Activated CD4-positive, alpha-beta T cell treated with anti-CD3 and anti-CD28 coated beads for 24 hours (primary cell): ENCODE measurements at places on chromosomes 13 and 19.

GRCh38 chr19:36152352-36153091, at the start of gene COX7A1:
Gene COX7A1, minus strand, starts transcription at chr19:36152447. Its CDS starts 40 bp downstream, at chr19:36152407.
- no peak for DNase-seq

DNA sequence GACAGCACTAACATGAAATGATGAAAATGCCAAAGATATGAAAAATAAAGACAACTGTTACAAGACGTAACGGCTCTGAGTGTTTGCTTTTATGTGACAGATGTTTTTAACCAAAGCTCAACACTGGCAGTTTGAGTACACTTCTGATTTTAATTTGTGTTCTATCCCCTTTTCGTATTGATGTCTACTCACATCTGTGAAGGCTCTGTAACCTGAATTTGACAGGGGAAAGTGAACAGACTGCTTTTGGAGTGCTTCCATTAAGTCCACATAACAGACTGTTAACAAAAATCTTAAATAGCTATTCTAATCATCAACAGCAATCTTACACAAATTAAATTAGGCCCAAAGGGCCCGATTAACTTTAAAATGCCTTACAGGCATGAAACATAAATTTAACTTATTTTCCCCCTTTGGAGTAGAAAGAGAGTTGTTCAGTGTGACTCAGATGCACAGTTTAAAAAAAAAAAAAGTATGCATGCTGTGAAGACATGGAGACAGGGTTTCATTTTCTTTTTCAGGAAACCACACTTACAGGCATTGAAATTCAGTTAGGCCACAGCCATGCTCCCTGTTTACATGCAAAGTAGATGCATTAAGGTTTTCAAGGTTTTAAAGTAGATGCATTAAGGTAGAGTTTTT, 16.3 kb upstream of the RNASEH2B start:
- no peak for DNase-seq

DNA sequence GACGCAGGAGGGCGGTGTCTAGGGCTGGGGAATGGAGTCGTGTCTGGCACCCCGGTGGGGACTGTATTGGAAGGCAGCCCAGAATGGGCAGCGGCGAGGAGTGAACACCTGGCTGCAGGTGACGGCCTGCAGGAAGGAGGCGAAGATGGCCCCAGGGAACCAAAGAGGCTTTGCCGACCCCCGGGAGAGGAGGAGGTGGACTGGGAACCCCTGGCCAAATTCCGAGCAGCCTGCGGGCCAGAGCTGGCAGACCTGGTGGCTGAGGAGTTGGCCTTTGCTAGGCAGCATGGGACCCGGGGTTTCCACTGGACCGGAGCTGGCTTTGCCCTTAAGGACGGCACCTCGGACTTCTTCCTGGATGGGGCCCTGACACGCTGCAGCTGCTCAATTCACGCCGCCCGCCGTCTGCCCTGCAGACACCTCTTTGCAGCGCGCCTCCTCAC, 25.9 kb downstream of the ZSWIM9 start:
- no peak for DNase-seq

DNA sequence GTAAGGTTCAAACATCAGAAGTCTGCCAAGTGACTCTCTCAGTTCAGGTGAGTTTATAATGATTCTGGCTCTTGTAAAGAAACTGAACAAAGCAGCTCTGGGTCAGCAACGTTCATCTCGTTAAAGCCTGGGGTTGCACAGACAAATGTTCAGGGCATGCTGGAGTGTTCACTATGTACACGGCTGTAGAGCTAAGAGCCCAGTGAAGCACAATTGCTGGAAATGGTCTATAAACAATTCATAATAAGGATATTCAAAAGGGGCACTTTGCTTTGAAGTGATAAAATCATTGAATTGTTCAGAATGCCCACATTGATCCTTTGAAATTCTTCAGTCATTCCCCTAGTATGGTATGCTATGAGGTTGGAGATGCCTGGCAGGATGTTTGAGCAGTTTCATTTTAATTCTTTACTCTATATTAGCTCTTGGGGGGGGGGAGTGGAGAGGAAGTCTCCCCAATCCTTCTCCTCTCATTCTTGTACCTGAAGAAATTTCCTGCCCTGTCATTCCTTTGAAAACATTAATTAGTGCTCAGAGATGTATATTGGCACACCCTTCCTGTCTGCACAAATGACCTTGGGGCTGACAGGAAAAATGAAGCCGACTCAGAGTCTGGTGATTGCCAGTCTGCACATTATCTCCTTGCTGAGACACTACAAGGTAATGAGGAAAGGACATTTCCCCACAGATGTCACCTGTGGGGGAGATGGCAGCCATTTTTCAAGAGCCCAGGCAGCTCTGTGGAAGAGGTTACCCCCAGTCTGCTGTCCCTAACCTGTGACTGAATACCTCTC, 145.5 kb downstream of the DLEU7 start:
- no peak for DNase-seq

- DNase-seq, result no peak
Observed at GRCh38 chr19:1235625-1236538, 1.9 kb downstream of the CBARP start.

DNA sequence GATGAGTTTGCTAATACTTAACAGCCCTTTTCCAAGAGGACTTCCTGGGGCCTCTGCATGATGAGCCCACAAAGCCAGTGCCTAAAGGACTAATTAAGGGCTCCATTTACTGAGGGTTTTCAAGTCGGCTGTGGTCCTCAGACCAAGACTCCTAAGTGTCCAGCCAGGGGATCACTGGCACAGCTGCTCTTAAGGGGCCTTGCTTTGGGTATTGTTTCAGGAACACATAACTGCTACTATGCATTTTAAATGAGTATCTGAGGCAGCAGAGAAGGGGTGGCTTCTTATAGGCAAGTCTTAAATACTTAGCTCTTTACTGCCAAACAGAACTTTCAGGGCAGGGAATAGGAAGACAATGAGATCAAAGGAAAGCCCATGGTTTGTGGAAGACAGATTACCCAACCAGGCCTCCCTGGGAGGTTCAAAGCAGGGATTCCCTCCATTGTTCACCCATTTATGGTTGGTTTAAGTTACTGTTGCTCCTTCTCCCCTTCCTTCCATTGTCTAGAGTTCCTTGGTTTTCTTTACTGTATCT, 61.9 kb downstream of the TNFRSF19 start:
- no peak for DNase-seq

DNA sequence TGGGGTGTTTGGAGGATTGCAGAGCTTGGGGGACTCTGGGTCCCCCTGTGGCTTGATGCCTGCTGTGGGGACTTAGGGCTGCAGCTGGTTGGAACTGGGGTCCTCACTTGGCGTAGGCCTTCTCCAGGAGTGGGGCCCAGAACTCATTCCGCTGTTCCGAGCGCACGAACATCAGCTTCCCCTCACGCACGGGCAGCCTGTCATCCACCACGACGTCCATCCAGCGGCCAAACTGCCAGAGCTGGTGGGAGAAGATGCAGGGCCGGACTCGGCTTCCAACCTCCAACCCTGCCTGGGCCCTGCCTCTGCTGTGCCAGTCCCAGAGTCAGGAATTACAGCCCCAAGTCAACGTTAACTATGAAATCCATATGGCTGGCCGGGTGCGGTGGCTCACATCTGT, 2.6 kb downstream of the CAPN12 start:
- no peak for DNase-seq

DNA sequence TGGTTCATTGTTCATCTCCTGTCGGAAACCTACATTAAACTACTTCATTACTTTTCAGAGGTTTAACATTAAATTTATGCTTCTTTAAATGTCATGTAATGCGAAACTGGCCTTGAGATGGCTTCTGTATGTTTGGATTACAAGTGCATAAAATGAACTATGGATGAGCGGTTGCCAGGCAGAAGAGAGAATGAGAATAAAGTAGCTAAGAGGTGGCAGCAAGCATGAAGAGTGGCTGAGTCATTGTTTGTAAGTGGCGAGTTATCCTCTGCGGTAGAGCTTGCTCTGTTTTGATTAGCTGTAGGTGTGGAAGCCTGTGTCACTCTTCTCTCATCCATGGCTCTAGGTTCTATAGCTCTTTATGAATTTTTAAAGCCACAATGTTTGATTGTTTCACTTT, 1139.6 kb upstream of the PCDH9 start:
- no peak for DNase-seq

DNA sequence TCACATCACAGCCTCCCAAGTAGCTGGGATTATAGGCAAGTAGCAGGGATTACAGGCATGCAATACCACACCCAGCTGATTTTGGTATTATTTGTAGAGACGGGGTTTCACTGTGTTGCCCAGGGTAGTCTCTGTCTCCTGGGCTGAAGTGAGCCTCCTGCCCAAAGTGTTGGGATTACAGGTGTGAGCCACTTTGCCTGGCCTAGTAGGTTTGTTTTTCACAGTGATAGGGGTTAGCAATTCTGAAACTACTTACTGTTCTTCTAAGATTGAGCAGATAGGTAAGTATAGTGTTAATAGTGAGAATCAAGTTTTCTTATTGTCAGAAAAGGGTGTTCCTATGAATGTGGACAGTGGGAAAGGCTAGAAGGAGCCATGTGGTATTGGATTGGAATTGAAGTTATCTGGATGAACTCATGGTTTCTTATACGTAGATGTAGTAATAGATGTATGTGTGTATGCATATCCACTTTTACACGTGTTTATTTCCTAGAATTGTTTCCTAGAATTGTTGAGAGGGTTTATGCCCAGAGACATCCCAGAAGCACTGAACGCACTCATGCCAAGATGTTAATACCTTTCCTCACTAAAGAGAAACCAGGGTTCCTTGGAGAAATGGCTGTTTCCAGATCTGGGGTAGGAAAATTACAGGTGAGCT, 49.1 kb downstream of the SAE1 start:
- DNase-seq, result no peak

DNA sequence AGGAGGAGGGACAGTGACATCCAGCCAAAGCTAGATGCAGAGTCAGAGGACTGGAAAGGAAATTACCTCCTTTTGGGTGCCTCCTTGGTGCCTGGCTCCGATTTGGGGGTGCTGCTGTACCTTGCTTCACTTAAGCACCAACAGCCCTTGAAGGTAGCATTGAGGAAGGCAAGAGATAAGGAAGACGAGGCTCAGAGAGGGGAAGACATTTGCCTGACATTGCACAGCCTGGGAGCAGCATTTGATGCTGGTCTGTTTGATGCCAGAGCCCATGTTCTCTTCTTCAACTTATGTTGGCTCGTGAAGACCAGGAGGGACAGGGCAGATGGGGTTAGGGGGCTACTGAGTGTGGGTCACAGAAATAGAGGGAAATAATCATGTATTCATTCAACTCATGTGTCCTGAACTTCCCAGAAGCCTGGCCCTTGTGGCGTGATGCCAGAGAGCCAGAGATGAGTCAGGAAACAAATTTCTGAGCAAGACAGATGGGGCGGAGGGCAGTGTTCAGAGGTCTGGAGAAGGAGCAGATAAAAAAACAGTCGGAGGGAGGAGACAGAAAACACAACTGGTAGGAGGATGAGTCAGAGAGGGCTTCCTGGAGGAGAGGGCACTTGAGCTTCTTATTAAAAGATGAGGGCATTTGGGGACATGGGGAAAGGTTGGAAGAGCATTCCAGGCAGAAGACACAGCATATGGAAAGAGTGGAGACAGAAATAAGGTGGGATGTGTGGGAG, 3.0 kb upstream of the C19orf81 start:
- no peak for DNase-seq

DNA sequence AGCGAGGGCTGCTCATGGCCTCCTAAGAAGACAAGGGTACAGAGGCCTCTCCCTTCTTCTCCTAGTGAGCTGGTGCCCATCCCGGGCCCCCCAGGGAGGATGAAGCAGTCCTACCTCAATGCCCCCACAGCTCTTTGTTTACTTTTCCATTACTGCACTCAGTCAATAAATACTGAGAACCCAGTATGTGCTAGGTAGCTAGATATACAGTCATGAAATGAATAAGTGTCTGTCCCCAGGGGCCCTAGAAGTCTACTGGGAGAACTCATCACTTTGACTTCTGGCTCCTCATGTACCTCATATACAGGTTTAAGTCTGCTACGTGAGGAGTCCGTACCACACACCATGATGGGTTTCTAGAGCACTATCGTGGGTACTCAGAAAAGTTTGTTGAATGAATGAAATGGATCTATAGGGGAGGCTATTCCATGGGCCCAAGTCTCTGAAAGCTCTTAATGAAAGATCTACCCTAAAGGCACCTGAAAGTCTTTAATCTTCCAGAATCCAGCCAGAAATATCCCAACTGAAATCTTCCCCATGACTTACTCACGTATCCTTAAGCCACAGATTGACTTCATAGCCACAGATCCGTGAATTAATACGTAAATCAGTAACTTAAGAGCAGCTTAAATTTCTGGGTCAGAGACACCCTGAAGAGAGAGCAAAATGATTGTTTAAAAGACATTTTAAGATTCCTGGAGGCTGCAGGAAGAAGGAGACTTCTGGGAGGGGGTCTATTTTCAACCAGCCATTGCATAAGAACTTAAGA, 51.6 kb upstream of the POMP start:
- DNase-seq, result no peak

DNA sequence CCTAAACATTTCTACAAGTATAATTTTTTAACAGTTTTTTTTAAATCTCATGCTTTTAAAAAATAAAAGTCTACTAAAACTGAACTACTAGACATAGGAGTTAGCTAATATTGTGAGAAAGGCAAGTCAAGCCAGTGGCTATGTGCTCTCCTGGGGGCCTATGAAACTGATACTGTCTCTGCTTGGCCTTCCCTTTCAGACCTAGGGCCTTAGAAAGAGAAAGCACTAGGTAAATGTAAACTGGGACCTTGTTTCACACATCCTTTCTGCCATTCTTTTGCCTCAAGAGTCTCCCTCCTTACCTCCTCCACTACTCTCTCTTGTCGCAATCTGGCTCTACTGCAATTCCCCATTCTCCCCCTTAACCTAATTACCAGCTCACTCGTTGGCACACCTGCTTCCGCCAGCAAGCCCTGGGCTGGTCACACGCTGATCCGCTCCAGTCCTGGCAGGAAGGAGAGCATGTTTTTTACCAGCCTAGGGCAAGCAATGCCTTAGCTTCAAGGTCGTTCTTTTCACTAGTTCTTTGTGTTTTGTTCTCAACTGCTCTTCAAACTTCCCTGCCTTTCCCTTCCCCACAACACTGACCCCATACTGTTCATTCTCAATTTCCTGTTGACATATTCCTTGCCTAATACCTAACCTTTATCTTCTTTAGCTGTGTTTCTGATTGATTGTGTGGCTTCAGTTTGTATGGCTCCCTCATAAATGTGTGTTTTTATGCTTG, 23.1 kb downstream of the TBC1D4 start:
- no peak for DNase-seq

DNA sequence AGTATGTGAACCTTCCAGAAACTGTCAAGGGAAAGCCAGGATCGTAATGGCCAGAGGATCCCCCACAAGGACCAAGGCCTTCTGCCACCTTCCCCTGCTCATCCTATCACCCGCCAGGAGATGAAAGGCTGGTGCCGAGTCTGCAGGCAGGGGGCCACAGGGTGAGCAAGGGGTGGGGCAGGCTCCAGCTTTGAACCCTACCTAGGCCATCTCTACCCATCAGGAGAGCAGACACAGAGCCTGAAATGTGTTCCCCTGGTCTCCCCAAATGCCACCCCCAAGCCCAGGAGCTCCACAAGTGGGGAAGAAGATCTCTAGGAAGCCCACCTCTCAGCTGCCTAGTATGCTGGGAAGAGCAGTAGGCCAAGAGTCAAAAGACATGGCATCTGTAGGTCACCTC, 95.1 kb downstream of the KCTD15 start:
- no peak for DNase-seq

- peak; percentile 78 for DNase-seq
Observed at GRCh38 chr19:18543814-18544475, 572 bp upstream of the FKBP8 start.
